ENCODE measurements at places on chromosomes 6 and 20.

GRCh38 chr6:11033825-11034224, 10.3 kb downstream of the ELOVL2 start:
- DNase-seq: no peak

DNA sequence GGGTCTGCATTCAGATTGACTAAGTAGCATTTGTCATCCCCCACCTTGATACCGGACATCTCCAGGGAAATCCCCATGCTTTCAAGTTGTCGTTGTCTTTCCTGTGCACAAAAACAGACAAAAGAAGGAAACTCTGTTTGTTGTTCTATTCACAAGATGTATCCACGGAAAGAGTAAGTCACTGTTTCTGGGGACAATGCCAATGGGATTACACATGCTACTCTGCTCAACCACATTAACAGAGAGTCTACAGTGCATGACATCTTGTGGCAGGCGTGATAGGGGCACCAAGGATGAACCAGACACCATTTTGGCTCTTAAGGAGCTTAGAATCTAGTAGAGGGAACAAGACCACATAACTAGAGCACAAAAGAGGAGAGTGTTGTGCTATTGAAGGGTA, 124.4 kb upstream of the NUP153 start:
- no peak for DNase-seq

DNA sequence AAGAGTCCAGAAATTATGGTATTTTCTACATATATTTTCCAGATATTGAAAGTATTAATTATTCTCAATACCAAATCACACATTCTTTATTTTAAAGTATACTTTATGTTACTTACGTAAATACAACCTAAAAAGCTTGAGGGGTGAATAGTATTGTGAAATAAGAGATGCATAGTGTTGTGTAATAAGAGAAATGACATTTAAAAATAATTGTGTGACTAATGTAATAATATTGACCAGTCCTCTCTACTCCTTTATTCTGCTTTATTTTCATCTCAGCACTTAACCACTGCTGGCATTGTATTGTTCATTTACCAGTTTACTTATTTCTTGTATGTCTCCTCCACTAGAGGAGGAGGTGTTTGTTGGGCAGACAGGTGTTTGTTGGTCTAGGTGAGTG, 135.6 kb downstream of the EYA4 start:
- DNase-seq: no peak

GRCh38 chr20:15584507-15584906, 988.7 kb downstream of the KIF16B start:
- DNase-seq: no peak

DNA sequence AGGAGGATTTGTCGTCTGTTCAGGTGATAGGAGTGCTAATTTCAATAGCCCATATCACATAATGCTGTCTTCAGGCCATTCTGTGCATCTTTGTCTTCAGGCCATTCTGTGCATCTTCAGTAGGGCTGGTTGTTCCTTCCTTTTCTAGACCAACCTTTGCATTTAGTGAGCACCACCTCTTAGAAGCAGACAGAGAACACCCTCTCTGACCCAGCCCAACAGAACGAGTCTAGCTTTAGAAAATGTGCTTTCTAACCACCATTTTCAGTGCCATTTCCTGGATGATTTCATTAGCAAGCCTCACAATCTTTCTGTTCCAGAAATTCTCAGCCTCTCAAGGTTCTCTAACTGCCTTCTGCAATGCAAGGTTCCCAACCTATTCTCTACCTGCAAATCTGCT, 215.3 kb upstream of the KCNQ5 start:
- no peak for DNase-seq

DNA sequence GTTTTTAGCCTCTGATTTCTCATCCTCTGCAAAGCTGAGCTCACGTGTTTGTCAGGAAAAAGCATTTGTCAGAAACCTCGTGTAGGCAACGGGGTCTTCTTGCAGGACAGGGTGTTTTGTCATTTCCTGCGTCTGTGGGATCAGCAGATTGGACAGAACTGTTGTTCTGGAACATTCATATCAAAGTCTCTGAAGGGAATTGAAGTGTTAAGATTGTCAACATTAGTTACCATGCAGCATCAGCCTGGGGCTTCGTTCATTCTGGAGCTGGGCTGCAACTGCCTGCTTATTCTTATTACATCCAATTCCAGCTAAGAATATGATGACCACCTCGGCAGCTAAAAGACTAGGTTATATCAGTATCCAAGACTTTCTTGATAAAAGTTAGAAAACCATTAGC, 71.0 kb upstream of the RALGAPA2 start:
- DNase-seq: no peak

GRCh38 chr6:136303516-136303915, 13.9 kb upstream of the BCLAF1 start:
- DNase-seq: no peak
